ENCODE measurements at places on chromosomes 7 and 10. TPM values are rescaled to one million over a fixed set of nuclear protein-coding genes. Genes with fewer than 3 reads are reported as not detected.

The ANXA11 gene
- 193 TPM for total RNA-seq

The CHN2 gene
- total RNA-seq = 0.38 TPM

The AKR1C8 gene
- total RNA-seq = not detected

The AKR1C2 gene
- 3,638 TPM for total RNA-seq

The GOLGA7B gene
- 3.8 TPM for total RNA-seq

The FAM25G gene
- 1.5 TPM for total RNA-seq

The ANXA8 gene
- total RNA-seq = 35.1 TPM

The RAMP3 gene
- total RNA-seq = not detected

The LIPN gene
- total RNA-seq = not detected

The DLX6 gene
- not detected for total RNA-seq

The HOXA3 gene
- total RNA-seq = 5.6 TPM

The HOXA2 gene
- 0.81 TPM for total RNA-seq

The MYH16 gene
- total RNA-seq = 0.39 TPM

The PDK4 gene
- 25.7 TPM for total RNA-seq

The NEUROD6 gene
- not detected for total RNA-seq

The SCART1 gene
- 0.22 TPM for total RNA-seq

The PDZD7 gene
- 0.67 TPM for total RNA-seq

The CCAR1 gene
- total RNA-seq = 57.7 TPM

The PHYHIPL gene
- 0.16 TPM for total RNA-seq

The TMEM273 gene
- not detected for total RNA-seq

The LRRD1 gene
- total RNA-seq = not detected

The LRRC72 gene
- total RNA-seq = not detected

The KCNMA1 gene
- total RNA-seq = 43.5 TPM

The EVX1 gene
- total RNA-seq = 0.13 TPM

The GDF10 gene
- total RNA-seq = 0.07 TPM

The ATG9B gene
- total RNA-seq = 0.70 TPM

The NAT16 gene
- 0.12 TPM for total RNA-seq

The AQP1 gene
- 0.52 TPM for total RNA-seq

The METTL27 gene
- total RNA-seq = 8.2 TPM

The WDR86 gene
- total RNA-seq = 0.11 TPM

The PCLO gene
- total RNA-seq = 0.98 TPM

The WNT16 gene
- 1.2 TPM for total RNA-seq

The DNAJC1 gene
- 28.4 TPM for total RNA-seq

The OGDHL gene
- total RNA-seq = 0.29 TPM

The GOT1 gene
- 38.4 TPM for total RNA-seq

The SPDYE3 gene
- not detected for total RNA-seq

The P4HA1 gene
- total RNA-seq = 32.1 TPM

The CASP2 gene
- total RNA-seq = 20.2 TPM

The MMRN2 gene
- 1.0 TPM for total RNA-seq

The UPK3BL2 gene
- total RNA-seq = 1.3 TPM

The SLC12A9 gene
- total RNA-seq = 16.1 TPM

The AGR2 gene
- 110 TPM for total RNA-seq

The IDI1 gene
- total RNA-seq = 32.1 TPM

The ARID5B gene
- 1.6 TPM for total RNA-seq

The BAMBI gene
- 11.3 TPM for total RNA-seq

The IPMK gene
- total RNA-seq = 4.5 TPM

The MEOX2 gene
- total RNA-seq = not detected

The SUPV3L1 gene
- total RNA-seq = 31.8 TPM

The GIMAP6 gene
- total RNA-seq = not detected

The LMOD2 gene
- not detected for total RNA-seq

The THSD7A gene
- 2.4 TPM for total RNA-seq

The SERPINE1 gene
- total RNA-seq = 1,778 TPM

The GHRHR gene
- not detected for total RNA-seq

The TACR2 gene
- 0.10 TPM for total RNA-seq

The MPP7 gene
- total RNA-seq = 0.10 TPM

The TMEM120A gene
- total RNA-seq = 45.0 TPM

The EN2 gene
- total RNA-seq = 0.85 TPM

The NODAL gene
- not detected for total RNA-seq

Measured in A549 treated with Hydrocortisone at 1 μM for 4 hours (cell line).